Lung microvascular endothelial cell (primary cell): ENCODE measurements at places on chromosomes 12 and 14. TPM values are rescaled to one million over a fixed set of nuclear protein-coding genes. Genes with fewer than 3 reads are reported as not detected.

- no peak for DNase-seq
These were observed 1.3 kb upstream of the OR4M1 start for GRCh38 chr14:19771895-19772430.

DNA sequence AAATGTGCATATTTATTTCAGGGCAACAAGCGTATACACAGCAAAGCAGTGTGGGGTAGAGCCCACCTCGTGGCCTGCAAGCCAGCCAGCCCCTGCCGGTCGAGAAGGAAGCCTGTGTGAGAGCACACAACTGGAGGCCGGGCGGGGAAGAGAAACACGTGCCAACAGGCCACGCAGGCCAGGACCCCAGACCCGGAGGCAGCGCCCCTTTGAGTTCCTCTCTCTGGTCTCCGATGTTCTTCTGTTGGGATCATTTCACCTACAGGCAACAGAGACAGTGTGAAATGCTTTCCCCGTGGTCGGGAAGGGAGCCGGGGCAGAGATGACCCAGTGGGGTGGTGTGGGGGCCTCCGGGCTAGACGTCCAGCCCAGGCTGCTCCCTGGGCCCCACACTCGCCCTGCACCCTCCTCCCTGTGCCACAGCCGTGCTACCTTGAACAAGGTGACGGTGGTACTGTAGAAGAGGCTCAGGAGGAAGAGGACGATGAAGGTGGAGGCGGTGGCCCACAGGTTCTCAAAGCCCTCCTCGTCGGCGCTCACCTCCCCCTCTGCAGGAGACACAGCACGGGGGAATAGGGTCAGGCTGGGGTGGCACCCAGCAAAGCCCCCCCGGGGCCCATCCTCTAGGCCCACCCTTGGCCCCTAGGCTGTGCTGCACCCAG is 325.5 kb downstream of the TMEM121 start:
- no peak for DNase-seq

DNA sequence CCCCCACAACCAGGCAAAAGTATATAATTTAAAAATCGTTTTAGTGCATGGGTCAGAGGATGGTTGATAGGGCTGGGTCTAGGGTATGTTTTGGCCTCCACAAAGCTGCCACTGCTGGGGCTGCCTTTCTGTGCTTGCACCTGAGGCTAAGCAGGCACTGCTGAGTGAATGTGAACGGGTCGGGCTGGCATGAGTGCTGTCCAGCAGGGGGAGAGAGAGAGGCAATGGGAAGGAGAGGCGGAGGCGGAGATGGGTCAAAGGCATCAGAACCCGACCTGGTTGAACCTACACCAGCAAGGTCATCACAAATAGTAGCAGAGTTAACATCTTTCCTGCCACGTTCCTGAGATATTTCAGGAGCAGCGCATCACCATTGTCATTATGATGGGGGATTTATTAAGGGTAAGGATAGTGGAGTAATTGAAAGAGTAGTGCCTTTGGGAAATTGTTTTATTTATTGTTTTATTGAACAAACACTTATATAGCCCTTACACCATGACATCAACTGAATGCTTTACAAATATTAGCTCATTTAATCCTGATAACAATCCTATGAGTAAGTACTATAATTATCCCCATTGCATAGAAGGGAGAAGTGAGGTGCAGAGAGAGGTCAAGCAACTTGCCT is 5.8 kb upstream of the NRXN3 start:
- no peak for DNase-seq

DNA sequence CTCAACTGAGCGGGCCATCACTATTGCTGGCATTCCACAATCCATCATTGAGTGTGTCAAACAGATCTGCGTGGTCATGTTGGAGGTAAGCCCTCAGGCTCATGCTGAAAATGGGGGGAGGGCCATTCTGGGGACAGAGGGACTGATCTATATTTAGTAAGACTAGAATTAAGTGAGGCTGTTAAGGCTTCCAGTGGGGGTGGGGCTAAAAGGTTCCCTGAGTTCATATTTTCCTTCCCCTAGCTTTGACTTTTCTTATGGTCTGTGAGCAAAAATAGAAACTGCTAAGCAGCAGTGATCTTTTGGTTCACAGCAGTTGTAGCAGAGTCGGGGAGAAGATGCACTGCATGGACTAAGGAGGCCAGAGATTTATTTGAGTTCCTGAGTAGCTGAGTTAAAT is 9.2 kb downstream of the PCBP2 start:
- DNase-seq, result no peak

- DNase-seq, result no peak
These were observed 4.1 kb downstream of the DGLUCY start for GRCh38 chr14:91117960-91118359.

- peak; percentile 69 for DNase-seq
These were observed 9.3 kb upstream of the ESR2 start for GRCh38 chr14:64303471-64303917.

DNA sequence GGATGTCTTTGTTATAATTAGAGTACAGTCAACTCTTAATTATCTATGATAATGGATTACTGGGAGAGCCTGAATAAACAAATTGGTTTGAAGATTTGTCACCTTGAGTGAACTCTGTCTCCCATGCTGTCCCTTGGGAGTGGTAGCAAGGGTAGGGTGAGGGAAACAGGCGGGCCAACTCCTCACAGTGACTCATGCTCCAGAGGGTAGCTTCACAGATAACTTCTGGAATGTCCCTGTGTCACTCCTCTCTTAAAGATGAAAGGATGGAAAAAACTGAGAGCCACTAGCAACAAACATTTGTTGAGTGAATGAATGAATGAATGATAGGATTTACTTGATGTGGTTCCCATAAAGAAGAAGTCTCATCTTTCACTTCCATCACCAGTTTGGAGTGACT is 53.5 kb downstream of the RASSF9 start:
- DNase-seq, result no peak

- no peak for DNase-seq
These were observed 7.7 kb upstream of the ASB2 start for GRCh38 chr14:93984070-93984469.

DNA sequence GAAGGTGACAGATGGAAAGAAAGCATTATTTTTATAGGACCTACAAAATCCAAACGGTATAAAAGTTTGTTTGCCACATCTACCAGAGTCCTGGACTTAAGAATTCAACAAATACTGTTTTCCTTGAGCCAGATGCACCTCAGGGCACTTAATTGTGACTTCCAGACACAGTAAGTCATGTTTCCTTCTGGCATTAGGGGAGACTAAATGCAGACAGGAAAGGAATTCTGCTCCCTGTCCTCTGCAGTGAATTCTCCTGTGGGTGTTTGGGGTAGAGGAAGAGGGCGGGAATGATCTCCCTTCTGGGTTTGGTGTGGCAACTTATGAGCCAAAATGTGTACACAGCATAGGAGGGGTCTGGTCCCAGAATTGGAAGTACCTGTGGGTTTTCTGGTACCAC is 93.9 kb upstream of the ZDHHC17 start:
- no peak for DNase-seq

- no peak for DNase-seq
These were observed 175.1 kb downstream of the TTC7B start for GRCh38 chr14:90641168-90641567.

DNA sequence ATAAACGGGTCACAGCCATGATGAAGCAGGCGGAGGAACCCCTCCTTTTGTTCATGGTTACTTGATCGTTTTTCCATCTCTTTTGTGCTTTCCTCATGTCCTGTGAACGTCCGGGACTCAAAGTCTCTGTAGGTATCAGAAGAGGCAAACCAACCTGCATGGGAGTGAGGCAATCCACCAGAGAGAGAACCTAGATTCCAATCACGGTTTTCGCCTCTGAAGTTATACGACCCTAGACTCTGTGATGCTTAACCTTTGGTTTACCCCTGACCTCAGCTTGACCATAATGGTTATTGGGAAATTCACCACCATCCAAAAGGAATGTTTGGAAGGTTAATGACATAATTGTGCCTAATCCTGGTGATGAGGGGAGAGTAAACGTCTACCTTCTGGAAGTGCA is 186.8 kb upstream of the PRICKLE1 start:
- DNase-seq, result no peak

Gene CLEC4D
- total RNA-seq, result not detected in 2 replicates

Gene RERGL
- total RNA-seq, result not detected in 2 replicates
